ENCODE measurements at places on chromosomes 6 and 20.

DNA sequence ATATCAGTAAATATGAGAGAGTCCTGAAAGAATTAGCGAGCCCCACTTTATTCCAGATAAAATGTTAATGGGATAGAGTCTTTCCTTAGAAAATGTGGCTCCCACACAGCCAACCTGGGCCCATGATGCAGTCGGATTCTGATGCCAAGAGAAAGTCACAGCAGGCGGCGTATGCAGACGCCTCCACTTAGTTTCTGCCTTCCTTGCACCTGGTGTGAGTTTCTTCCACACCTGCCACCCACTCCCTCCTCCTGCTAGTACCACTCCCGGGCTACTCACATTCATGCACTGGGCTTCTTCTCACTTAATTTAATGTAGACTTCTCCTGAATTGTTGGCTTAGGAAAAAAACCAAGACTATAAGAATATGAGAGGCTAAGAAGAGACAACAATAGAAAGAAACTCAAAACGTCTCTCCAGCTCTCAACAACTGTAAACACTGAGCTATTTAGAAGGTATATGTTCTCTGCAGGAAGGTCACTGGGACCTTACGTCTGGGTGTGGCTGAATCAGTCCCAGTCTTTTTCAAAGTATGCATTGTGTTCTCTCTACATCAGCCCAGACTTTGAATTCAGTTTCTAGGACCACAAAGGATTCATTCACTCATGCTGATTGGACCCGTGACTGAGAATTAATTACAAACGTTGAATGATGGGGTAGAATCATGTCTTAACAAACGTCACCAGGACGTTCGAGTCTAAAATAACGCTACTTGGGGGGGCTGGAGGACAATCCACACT lies 70.4 kb downstream of the GCNT2 start:
- no peak for DNase-seq

GRCh38 chr20:49915380-49916145 lies at the start of gene SPATA2:
SPATA2 (minus strand) TSS chr20:49915529; CDS start chr20:49908490, 7,039 bp downstream.
- DNase-seq, result peak; percentile 83

GRCh38 chr20:20941468-20941889 lies 164.7 kb downstream of the LINC00237 start:
- DNase-seq, result no peak

GRCh38 chr20:34632870-34633452 lies 43.9 kb downstream of the PIGU start:
- no peak for DNase-seq

GRCh38 chr6:151506761-151507160 lies 12.9 kb downstream of the CCDC170 start:
- no peak for DNase-seq

DNA sequence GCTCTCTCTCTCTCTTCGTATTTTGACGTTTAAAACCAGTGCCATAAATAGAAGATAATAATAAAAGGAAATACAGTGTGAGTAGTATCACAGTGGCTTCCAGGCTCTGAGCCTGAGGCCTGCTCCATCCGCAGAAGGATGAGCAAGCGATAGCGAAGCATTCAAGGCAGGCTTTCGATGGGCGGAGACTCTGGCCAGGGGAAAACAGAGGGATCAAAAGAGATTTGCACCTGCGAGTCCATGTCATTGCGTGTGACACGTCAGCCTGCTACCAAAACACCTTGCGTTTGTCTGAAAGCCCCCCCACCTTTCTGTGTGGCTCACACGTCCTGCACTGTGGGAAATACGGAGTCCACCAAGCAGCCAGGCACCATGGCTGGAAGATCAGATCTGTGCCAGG lies 377.3 kb upstream of the SULF2 start:
- no peak for DNase-seq

DNA sequence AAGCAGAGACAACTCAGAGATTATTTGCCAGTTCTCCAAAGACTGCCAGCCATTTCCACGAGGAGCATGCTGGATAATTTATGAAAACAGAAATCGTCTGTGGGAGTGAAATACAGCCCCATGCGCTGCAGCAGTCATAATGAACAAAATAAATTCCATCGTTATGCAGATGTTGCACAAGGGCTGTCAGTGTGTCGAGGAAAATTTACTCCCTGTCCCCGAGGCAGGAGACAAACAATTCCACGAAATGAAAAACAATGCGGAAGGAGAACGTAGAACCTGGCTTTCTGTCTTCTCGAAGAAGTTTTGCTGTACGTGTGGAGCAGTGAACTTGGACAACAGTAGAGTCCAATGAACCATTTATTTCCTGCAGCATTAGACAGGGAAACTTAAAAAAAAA lies 399.4 kb downstream of the CD83 start:
- no peak for DNase-seq

GRCh38 chr20:38883081-38883980 lies 42.9 kb upstream of the FAM83D start:
- peak; percentile 98 for DNase-seq

DNA sequence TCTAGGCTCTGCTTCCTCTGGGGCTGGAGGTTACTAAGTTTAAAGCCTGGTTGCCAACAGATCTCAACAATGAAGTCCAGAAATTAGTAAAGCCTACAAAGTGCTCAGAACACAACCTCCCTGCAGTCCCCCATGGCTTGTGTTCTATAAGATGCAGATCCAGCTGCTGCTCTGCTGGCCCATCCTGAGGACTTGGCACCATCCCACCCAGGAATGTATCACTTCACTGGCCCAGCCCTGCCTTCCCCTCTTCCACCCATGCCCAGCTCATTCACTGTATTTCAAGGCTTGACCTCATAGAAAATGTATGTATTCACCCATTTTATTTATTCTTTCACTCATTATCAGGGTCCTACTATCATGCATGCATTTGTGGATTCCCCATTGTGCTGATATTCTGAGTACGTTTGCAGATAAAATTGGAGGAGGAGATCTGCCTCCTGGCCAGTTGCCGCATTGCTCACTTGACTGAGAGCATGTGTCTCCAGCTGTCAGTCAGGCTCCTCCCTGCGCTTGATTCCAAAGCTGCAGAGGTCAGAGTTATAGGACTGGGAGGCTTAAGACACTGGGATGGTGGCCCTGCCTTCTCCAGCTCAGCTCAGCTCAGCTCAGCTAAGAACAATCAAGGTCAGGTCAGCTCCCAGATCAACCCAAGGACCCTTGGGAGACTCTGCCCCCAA lies 104.8 kb downstream of the MAFB start:
- no peak for DNase-seq

DNA sequence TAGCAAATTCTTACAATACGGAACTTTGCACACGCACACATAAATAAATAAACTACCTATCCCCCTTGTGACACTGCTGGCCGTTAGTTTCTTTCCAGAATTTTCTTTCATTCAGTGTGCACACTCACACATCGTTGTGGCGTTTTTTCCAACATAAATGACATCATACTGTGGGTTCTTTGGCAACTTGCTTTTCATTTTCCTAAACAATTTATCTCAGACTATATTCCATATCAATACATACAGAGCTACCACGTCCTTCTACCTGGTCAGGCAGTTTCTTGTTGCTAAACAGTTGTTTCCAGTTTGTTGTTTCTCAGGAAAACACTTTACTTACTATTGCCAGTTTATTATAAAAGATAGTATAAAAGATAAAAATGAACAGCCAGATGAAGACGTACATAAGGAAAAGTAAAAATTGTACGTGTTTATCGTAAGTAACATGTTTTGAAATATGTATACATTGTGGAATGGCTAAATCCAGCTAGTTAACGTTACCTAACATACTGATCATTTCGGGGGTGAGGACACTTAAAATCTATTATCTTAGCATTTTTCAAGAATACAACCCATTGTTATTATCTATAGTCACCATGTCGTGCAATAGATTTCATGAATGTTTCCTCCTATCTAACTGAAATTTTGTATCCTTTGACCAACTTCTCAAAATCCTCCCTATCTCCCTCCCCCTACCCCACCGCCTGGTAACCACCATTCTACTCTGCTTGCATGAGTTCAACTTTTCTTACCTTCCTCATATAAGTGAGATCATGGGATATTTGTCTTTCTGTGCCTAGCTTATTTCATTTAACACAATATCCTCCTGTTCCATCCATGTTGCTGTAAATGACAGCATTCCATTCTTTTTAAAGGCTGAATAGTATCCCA lies 1.2 kb upstream of the TP53RK start:
- no peak for DNase-seq

DNA sequence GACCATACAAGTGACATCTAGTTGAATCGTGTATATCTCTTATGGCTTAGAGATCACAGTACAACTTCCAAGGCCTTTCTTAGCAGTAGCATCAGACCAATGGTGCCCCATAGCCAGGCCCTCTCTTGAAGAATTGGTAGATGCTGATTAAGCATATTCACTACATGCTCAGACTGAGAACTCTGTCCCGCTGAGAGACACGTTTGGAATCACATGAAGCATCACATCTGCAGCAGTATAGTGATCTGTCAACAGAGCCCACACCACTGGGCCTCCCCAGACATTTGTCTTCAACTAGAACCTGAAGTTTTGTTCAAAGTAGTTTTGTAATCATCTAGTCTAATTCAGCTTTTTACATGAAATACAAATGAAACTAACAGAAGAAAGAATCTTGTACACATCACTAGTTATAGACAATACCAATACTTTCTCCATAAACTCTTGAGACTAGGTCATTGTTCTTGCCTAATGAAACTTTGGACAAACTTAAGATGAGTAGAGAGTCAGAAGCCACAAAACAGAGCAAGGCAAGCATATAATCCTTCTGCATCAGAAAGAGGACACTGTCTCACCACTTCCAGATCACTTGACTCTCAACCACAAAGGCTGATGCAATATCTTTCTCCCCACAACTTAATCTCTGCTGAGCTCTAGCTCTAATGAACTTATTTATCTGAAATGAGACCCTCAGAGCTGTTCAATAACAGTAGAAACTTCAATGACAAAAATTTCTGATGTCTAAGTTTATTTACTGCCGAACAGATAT lies 182.7 kb downstream of the TBX18 start:
- DNase-seq, result no peak

DNA sequence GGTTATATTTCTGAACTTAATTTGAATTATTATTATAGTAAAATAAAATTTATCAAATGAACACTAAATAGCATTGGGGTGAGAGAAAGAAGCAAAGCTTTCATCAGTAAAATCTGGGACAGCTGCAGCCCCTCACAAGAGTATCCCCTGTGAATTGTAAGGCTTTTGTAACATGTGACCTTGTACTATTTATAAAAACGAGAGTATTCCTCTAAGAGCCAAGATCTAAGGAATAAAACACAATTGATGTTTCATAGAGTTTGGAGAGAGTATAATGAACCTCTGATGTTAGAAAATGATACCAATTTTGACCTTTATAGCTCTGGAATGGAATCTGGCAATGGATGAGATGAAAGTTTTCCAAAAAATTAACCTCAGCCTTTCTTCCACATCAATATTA lies 617.2 kb upstream of the ID4 start:
- no peak for DNase-seq

DNA sequence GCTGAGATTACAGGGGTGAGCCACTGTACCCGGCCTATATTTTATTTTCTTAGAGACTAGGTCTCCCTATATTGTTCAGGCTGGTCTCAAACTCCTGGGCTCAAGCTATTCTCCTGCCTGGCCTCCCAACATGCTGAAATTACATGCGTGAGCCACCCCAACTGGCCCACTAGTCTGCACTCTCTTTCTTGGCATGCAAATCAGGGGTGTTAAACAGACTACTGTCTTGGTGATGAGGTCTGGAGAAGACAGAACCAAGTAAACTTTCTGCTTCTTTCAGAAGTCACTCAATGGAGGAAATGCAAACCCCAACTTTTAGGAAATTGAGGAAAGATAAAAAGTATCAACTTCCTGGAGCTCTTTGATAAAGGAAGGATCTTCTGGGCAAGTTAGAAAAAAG lies 8.0 kb upstream of the TUBB2B start:
- DNase-seq, result no peak

DNA sequence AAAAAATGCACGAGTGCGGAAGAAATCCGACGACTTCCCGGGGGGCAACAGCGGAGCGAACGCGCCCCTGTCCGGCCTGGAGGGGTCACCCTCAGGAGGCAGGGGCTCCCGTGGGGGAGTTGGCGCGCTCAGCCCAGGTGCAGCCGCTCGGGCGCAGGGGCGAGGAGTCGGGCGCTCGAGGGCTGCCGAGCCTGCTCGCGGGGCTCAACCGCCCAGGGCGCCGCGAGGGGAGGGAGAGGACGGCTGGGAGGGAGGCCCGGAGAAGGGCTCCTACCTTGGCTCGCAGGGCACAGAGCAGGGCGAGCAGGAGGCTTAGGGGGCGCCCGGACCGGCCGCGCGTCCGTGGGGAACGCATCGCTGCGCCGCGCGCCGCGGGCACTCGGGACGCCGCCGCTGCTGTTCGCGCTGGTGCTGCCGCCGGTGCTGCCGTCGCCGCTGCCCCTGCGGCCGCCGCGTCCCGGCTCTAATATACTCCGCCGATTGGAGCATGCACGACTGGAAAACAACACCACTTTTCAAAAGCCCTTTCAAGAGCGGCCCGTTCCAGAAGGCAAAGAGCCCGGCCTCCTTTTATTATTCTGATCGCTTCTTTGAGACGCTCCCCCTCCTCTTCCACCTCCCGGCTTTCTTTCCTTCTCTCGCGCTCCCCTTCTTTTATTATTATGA lies 490 bp downstream of the JAG1 start:
- DNase-seq, result peak; percentile 62

- DNase-seq, result no peak
Measured at GRCh38 chr20:63114693-63115311, 101.1 kb downstream of the YTHDF1 start.

DNA sequence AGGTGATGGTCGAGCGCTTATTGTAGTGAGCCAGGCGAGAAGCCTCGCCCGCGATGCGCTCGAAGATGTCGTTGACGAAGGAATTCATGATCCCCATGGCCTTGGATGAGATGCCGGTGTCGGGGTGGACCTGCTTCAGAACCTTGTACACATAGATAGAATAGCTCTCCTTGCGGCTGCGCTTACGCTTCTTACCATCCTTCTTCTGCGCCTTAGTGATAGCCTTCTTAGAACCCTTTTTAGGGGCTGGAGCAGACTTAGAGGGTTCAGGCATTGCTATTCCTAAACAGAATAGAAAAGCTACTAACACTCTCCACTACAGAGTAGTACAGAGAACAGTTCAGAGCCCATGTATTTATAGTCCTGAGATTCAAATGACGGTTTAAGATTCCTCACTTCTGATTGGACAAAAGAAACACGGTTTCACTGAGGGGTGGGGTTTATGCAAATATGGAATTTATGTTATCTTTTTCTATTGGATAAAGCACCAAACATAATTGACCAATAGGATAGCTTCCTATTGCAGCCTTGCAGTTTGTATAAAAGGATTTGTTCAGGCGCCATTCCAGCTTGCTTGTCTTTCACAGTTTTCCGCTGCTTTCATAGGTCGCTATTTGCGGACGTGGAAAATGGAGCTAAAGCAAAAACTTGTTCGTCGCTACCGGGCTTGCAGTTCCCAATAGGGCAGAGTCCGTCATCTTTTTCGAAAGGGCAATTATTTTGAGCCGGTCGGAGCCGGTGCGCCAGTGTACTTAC lies 43.7 kb upstream of the HFE start:
- no peak for DNase-seq

GRCh38 chr6:34633785-34634184 lies 62.8 kb downstream of the ILRUN start:
- no peak for DNase-seq

GRCh38 chr6:14569394-14569793 lies 451.8 kb downstream of the CD83 start:
- DNase-seq, result no peak

GRCh38 chr6:11389977-11390376 lies 147.6 kb upstream of the TMEM170B start:
- no peak for DNase-seq

- DNase-seq, result no peak
Measured at GRCh38 chr6:50185006-50185405, 135.3 kb upstream of the DEFB112 start.

GRCh38 chr6:44149369-44150012 lies 9.1 kb upstream of the CAPN11 start:
- DNase-seq, result no peak

GRCh38 chr6:151276112-151276740 lies 36.5 kb downstream of the AKAP12 start:
- DNase-seq, result no peak

GRCh38 chr20:8858181-8858787 lies 210.6 kb upstream of the PLCB4 start:
- DNase-seq, result no peak
